ENCODE measurements at places on chromosomes 11 and 22. TPM values are rescaled to one million over a fixed set of nuclear protein-coding genes. Genes with fewer than 3 reads are reported as not detected.

DNA sequence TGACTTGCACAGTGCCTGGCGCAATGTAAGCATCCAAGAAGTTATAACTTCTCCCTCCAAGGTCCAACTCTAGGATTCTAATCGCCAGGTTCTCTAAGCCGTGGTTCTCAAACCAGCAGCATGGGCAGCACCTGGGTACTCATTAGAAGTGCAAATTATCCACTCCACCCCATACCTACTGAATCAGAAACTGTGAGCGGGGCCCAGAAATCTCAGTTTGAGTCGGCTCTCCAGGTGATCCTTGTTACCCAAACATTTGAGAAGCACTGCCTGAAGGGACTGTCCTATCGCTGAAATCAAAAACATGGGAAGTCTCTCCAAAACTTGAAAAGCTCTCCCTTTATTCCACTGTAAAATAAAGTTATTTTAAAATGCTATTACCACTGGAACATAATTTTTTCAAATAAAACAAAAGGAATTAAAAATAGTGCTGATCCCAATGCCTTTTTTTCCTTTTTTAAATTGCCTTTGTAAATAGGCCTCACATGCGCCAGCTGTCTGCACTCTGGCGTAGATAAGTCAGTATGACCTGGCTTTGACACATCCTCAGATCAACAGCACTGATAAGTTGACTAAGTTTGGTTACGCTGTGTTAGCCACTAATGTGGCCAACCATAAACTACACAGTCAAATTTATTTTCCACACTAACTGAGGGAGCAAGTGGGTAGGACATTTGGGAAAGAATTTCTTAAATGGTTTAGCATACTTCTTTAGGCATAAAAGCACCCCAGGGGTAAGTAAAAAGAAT lies 8.4 kb upstream of the CTR9 start:
- no peaks in the 10 kb centered on the region for H3K36me3 ChIP-seq
- H3K4me3 ChIP-seq = no peak overlapping the region
- H3K4me1 ChIP-seq = no peaks in the 10 kb centered on the region
- H3K27me3 ChIP-seq = no peaks in the 10 kb centered on the region
- no peak overlapping the region for H3K27ac ChIP-seq

The BTG4 gene
- total RNA-seq = not detected

DNA sequence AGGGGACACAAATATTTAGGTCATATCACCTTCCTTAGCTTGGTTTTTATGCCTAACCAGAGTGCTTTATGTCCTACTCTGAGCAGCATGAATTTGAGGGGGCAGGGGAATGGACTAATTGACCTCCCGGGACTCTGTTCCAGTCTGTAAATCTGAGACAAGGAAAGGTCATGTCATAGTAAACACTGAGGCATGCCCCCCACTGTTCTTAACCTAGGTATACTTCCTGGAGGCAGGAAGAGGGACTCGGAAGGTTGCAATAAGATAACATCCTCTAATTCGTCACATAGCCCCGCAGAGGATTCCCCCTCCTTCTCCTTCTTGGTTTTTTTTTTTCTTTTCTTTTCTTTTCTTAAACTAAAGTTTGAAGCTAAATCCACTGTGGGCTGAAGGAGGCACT lies 540.3 kb upstream of the CADM1 start:
- H3K27ac ChIP-seq = no peak overlapping the region
- no peaks in the 10 kb centered on the region for H3K36me3 ChIP-seq

DNA sequence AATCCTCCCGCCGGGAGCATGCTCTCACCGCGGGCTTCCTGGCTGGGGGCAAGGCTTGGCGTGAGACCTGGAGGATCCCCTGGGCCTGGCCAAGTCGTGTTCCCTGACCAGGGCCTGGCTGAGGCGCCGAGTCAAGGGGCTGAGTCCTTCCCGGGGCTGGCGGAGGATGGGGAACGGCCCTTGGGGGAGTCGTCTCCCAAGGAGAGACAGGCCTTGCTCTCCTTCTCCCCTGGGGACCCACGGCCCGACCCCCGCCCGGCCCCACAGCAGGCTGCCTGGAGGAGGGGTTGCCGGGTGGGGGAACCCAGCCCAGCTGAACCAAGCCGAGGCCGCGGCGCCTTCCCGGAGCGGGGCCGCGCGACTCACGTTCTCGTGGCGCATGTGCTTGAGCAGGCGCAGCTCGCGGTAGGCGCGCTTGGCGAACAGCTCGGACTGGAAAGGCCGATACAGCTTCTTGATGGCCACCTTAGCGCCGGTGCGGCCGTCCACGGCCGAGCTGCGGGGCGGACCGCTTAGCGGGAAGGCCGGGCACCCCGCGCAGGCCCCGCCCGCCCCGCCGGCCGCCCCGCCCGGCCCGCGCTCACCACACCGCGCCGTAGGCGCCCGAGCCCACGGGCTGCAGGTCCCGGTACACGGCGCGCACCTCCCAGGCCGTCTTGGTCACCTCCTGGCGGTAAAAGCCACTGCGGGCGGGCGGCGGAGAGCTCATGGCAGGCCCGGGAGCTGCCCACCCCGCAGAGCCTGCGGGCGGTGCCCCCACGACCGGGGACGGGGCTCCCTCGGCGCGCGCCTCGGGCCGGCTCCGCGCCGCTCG lies 475 bp downstream of the MAPK12 start:
- peaks cover 48% of the 10 kb centered on the region for H3K4me1 ChIP-seq
- no peaks in the 10 kb centered on the region for H3K36me3 ChIP-seq
- peak overlapping the region; percentile 58 for H3K27ac ChIP-seq
- peak; percentile 54 for DNase-seq
- no peaks in the 10 kb centered on the region for H3K27me3 ChIP-seq
- peak overlapping the region; percentile 47 for H3K4me3 ChIP-seq

- peaks cover 49% of the 10 kb centered on the region for H3K4me1 ChIP-seq
- H3K4me3 ChIP-seq = peak overlapping the region; percentile 94
- peak overlapping the region; percentile 92 for H3K27ac ChIP-seq
- DNase-seq = peak; percentile 53
- peaks cover 30% of the 10 kb centered on the region for H3K36me3 ChIP-seq
Measured at GRCh38 chr11:117144477-117145392, 648 bp downstream of the PAFAH1B2 start.

The MYEOV gene
- total RNA-seq = not detected

DNA sequence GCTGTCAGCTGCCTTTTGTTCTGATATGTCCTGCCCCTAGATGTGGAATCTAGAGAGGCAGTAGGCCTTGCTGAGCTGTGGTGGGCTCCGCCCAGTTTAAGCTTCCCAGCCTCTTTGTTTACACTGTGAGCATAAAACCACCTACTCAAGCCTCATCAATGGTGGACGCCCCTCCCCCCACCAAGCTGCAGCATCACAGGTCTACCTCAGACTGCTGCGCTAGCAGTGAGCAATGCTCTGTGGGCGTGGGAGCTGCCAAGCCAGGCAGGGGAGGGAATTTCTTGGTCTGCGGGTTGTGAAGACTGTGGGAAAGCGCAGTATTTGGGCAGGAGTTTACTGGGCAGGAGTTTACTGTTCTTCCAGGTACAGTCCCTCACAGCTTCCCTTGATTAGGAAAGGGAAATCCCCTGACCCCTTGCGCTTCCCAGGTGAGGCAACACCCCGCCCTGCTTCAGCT lies 98.5 kb downstream of the SMCO4 start:
- no peak overlapping the region for H3K27ac ChIP-seq
- H3K4me3 ChIP-seq = no peak overlapping the region
- no peaks in the 10 kb centered on the region for H3K4me1 ChIP-seq

- H3K4me3 ChIP-seq = no peak overlapping the region
- H3K27ac ChIP-seq = no peak overlapping the region
- H3K36me3 ChIP-seq = no peaks in the 10 kb centered on the region
Measured at GRCh38 chr11:6968816-6969215, 42.6 kb downstream of the ZNF215 start.

DNA sequence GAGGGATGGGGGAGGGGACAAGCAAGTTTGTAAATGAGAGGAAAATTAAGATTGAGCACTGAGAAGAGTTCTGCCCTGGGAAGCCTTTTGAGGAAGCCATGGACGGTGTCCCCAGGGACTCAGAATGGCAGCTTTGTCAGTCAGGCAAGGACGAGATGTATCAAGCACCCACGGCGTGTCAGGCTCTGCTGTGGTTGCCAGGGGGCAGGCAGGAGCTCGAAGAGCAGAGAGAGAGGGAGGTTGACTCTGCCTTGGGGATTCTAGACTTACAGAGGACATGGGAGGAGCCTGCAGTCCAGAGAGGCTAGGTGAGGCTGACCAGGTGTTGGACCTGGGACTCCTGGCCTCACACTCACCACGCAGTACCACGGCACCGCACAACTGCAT lies 29.1 kb upstream of the SYT7 start:
- no peaks in the 10 kb centered on the region for H3K36me3 ChIP-seq
- no peak overlapping the region for H3K27ac ChIP-seq
- H3K27me3 ChIP-seq = no peaks in the 10 kb centered on the region
- peaks cover 5% of the 10 kb centered on the region for H3K4me1 ChIP-seq
- no peak for DNase-seq

DNA sequence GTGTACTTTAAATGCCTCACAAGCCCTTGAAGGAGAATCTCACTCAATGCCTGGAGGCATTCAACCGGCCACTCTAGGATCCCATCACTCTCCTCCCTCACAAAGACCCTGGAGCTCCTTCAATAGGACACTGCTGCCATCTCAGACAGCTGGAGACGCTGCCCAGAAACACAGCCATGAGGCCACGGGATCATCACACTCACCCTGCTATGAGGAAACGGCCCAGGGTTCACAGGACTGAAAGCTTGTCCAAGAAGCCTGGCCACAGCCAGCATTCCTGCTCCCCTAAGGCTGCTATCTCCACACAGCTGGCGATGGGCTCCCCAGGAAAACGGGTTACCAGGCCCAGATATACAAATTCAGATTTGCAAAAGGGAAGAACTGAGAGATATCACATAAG lies 13.2 kb downstream of the CARS1 start:
- H3K36me3 ChIP-seq = no peaks in the 10 kb centered on the region
- peaks cover 23% of the 10 kb centered on the region for H3K4me1 ChIP-seq
- H3K4me3 ChIP-seq = no peak overlapping the region
- DNase-seq = no peak
- peak overlapping the region; percentile 62 for H3K27ac ChIP-seq

The KRTAP5-2 gene
- total RNA-seq = not detected

The TEX54 gene
- total RNA-seq = not detected

The CTSW gene
- total RNA-seq = 0.21 TPM

DNA sequence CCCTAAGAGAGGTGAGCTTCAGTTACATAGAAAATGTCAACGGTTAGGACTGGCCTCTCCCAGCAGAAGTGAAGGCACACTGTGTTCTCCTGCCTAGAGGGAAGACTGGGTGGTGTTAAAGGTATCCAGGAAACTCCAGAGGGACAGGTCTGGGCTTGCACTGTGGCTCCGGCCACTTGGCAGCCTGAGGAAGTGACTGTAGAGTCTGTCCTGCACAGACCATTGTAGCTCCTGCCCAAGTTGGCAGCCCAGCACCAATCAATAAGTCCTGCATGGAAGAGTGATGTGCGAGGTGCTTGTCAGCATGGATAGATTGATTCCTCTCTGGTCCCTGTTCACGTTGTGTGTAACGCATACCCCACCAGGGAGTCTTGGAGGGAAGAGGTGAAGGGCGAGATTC lies 284.8 kb downstream of the TENM4 start:
- no peak overlapping the region for H3K4me3 ChIP-seq
- H3K27ac ChIP-seq = no peak overlapping the region
- no peaks in the 10 kb centered on the region for H3K4me1 ChIP-seq
- DNase-seq = no peak
- no peaks in the 10 kb centered on the region for H3K36me3 ChIP-seq

- H3K27ac ChIP-seq = no peak overlapping the region
- H3K27me3 ChIP-seq = no peaks in the 10 kb centered on the region
- H3K4me3 ChIP-seq = no peak overlapping the region
- peaks cover 13% of the 10 kb centered on the region for H3K4me1 ChIP-seq
- no peaks in the 10 kb centered on the region for H3K36me3 ChIP-seq
Measured at GRCh38 chr11:122720107-122720881, 64.8 kb downstream of the UBASH3B start.

The PATE4 gene
- not detected for total RNA-seq

DNA sequence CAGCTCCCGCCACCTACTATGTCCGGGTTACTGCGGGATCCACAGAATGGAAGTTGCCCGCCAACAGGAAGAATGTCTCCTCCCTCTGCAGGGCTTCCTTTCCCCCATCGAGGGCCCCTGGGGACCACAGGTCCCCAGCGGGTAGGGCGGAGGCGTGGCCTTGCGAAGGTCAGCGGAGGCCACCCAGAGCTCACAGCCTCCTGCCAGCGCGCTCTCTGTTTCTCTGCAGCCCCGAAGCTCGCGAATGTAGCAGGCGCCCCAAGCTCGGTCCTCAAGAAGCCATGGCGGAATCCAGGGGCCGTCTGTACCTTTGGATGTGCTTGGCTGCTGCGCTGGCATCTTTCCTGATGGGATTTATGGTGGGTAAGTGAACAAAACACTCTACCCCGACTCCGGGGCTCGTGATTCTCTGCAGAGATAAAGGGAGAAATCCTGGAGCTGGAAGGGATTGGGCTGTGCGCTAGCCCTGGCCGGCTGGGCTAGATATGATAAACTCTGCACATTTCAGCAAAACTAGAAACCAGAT lies at the start of gene NAALAD2:
TSS of gene NAALAD2 (plus strand) at position 186 of the 526 bp plus-strand sequence. CDS start at position 282, 96 bp downstream.
- DNase-seq = peak; percentile 20
- peak within 1 kb of the TSS; percentile 12 for H3K27ac ChIP-seq
- H3K4me1 ChIP-seq = peaks cover 9% of the 10 kb centered on the region
- peak within 1 kb of the TSS; percentile 60 for H3K4me3 ChIP-seq
- H3K36me3 ChIP-seq = no peaks in the 10 kb centered on the region
- H3K27me3 ChIP-seq = peaks cover 3% of the 10 kb centered on the region

Measured in heart right ventricle (tissue), 16 donors.